GM13976 (cell line): ENCODE measurements at places on chromosomes 6 and 20.
A peak's percentile ranks its signal among the peaks of the same experiment; 100 is the strongest.

GRCh38 chr20:52103913-52104545 lies 87.5 kb downstream of the ZFP64 start:
- peak; percentile 47 for DNase-seq

GRCh38 chr6:161111261-161111660 lies 119.7 kb downstream of the MAP3K4 start:
- no peak for DNase-seq

DNA sequence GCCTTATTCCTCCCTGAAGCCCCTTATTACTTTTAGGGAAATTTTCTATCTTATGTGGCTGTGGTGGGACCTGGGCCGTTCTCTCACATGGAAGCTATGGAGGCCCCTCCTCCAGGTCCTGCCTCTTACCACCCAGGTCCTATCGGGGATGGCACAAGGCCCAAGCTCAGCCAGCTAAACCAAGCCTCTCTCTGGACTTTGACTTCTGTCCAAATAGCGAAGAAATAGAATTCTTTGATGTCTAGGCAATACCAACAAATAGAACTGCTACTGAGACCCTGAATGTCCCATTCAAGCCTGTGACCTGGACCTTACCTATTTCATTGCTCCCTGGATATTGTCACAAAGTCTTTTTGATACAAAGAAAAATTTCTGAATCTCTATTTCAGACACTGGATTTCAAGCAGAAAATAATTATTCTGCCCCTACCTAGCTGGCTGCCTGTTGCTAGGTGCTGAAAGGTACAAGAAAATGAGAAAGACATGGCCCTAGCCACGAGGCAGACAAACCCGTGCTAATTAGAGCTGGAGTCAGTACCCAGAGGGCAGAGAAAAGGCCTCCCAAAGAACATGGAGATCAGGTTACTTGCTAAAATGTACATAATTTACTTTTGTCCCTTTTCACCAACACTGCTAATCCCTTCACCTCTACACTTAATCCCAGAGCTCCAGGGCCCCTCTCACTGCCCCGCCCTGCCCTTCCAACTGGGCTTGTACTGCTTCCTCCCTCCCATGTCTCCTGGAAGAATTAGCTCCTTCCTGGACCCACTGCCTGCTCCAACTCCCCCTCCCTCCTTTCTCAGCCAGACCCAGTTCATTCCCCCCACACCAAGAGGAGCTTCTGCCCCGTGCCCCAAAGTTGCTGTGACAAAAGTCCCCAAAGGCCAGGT lies 15.5 kb upstream of the NNAT start:
- no peak for DNase-seq

DNA sequence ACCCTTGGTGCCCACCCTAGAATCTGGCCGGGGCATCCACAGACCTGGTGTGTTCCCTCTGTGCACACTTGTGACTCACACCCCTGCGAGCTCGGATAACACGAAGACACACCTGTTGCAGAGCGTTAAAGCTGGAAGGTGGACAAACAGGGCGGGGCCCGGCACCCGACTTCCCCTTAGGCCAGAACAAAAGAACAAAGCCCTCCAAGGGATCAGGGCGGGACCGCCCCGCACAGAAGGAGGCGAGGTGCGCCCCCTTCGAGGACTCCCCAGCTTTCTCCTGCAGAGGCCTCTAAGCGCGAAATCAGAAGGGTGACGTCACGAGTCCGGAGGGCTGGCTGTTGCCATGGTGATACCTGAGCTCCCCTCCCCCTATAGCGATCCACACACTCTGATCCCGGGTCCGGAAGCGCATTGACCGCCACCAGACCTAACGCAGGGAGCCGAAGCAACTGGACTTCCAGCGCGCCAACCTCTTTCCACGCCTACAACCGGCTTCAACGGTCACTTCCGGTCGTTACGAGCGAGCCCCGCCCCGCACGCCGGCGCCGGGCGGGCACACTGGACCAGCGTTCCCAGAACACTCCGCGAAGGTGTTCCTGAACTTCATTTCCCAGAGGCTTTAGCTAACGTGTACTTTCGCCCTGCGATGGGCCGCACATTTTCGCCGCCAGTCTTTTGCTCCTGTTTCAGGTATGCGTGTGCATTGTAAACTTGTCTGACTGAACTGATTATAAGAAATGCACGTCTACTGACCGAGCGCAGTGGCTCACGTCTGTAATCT lies at the start of gene ZNF184:
TSS of gene ZNF184 (minus strand) at position 489 of the 784 bp plus-strand sequence. CDS start 811 bp downstream, outside the sequence.
- peak; percentile 91 for DNase-seq

DNA sequence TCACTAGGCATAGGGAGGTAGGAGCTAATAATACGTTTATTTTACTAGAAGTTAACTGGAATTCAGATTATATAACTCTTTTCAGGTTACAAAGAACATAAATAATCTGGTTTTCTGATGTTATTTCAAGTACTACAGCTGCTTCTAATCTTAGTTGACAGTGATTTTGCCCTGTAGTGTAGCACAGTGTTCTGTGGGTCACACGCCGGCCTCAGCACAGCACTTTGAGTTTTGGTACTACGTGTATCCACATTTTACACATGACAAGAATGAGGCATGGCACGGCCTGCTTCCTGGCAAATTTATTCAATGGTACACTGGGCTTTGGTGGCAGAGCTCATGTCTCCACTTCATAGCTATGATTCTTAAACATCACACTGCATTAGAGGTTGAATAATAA lies 1.1 kb downstream of the HFE start:
- no peak for DNase-seq

DNA sequence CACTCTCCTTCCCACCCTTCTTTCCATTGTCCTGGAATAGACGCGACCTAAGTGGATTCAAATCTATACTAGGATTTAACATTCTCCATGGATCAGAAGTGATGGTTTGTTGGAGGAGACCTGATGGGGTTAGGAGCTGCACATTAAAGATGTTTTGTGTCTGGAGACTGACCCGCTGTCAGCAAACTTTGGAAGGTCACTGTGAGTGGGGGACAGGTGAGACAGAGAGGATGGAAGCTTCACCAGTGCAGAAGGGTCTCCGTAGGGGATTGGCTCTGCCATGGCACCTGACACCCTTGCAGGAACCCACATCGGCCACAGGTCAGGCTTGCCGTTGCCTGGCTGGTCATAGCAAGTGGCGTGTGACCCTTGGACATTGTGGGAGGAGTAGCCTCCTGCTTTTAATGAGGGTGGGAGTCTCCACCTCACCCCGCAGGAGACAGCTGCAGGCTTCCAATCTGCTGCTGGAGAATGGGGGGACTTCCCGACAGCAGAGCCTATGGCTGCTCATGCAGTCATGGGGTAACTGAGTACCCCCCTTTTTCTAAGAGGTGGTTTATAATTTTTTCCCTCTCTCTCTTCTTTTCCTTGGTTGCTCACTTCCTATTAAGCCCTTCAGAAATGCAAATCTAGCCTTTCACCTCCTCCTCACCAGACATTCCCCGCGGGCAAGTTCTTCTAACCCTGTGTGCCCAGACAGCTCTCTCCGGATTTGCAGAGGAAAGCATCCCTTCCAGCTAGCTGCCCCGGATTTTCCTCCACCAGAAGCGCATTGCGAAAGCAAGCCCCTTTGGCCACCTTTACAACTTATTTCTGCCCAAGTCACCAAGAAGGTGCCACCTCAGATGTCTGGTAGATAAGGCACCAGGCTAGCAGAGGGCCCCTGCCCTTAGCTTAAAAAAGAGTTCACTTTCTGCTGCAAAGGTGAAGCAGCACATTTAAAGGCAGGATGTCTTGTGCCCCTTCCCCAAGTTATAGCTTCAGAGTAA lies 53.5 kb downstream of the DACT2 start:
- no peak for DNase-seq

GRCh38 chr6:150732765-150733539 lies 132.6 kb upstream of the MTHFD1L start:
- DNase-seq: peak; percentile 30

- no peak for DNase-seq
Observed at GRCh38 chr6:111752476-111752875, 120.8 kb downstream of the FYN start.

- DNase-seq: no peak
Observed at GRCh38 chr6:2919886-2920285, 16.8 kb upstream of the SERPINB9 start.

GRCh38 chr20:22579711-22580697 lies 4.4 kb downstream of the FOXA2 start:
- DNase-seq: no peak

DNA sequence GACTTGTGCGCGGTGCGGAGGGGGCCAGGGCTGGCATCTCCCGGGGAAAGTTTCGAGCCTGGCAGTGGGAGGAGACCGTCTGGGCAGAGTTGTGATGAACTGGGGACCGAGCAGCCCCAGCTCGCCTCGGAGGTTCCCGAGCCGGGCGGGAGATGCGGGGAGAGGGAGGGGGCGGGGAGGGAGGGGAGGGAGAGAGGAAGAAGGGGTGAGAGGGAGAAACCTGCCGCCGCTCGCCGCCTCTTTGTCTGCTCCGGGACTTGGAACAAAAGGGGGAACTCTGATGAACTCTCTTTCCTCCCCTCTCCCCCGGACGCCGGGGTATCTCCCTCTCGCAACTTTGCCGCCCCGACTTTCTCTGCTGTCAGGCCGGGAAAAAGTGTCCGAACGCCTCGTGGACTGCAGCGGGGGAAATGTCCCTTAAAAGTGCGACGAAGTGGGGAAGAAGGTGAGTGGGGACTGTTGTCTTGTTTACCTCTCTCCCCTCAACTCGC lies 72.7 kb downstream of the SOX4 start:
- DNase-seq: peak; percentile 36

- DNase-seq: no peak
Observed at GRCh38 chr20:64073476-64074183, 5.7 kb downstream of the RGS19 start.

- no peak for DNase-seq
Observed at GRCh38 chr6:35439308-35439707, 12.8 kb upstream of the FANCE start.

DNA sequence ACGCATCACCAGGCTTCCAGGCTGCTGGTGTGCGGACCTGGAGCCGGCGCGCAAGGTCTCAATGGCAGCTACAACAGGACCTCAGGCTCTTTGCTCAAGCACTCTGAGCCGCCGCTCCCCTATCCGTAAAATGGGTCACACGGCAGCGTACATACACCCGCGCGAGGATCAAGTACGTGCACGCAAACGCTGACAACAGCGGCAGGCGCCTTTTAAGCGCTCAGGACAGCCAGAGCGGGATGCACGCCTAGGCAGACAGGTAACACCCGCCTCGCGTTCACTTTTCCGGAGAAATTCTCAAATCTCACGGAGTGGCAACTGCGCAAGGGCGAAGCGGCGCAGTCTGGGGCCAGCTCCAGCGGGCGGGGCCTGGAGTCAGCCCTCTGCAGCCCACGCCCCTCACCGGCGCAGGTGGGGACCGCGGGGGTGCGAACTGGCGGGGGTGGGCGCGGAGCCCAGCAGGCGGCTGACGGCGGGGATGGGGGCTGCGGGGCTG lies 535 bp downstream of the EXOC2 start:
- peak; percentile 81 for DNase-seq

DNA sequence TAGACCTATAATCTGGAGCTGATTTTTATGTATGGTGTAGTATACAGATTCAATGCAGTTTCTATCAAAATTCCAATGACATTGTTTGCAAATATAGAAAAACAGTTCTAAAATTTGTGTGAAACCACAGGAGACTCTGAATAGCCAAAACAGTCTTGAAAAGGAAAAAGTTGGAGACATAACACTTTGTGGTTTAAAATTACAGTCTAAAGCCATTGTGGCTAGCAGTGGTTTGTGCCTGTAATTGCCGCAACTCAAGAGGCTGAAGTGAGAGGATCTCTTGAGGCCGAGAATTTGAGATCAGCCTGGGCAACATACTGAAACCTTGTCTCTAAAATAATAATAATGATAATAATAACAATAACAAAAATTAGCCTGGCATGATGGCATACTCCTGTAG lies 213.7 kb downstream of the CDKAL1 start:
- DNase-seq: no peak

- DNase-seq: no peak
Observed at GRCh38 chr6:142635130-142635529, 309.8 kb downstream of the HIVEP2 start.

- peak; percentile 32 for DNase-seq
Observed at GRCh38 chr6:135161411-135162395, 19.4 kb upstream of the MYB start.

DNA sequence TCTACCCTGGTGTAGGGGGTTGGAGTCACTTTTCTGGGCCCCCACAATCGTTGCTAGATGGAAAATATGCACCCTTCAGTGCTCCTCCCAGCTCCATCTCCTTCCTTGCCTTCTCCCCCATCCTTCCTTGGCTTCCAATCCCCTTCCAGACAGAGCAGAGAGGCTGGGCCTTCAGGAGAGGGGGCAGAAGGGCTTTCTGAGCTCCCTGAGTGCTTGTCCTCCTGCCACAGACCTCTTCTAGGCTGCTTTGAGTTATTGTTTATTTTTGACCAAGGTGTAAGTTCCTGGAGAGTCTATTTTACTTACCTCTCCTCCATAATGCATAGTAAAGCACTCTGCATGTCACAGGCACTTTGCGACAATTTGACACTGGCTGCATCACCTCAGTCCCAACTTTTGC lies 96.4 kb upstream of the CNKSR3 start:
- DNase-seq: no peak

- no peak for DNase-seq
Observed at GRCh38 chr20:20406306-20406705, 38.4 kb downstream of the INSM1 start.

- peak; percentile 71 for DNase-seq
Observed at GRCh38 chr6:7108964-7109836, 1.4 kb downstream of the RREB1 start.

DNA sequence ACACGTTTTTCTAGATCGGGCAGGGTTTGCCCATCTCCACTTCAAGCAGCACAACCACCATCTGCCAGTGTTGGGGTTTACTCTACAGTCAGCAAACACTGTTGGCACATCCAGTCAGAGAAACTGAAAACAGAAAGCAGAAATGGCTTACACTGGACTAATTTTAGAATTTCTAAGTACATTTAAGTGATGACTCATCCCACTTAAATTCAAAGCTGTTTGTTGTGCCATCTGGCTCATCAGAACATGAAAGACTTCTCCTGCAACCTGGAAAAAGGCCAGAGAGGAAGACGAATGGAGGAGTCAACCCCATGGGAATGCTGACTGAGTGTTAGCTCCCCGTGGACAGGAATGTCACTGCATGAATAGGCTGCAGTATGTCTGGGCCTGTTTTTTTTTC lies 21.8 kb downstream of the FAM209B start:
- peak; percentile 57 for DNase-seq

- DNase-seq: no peak
Observed at GRCh38 chr6:133502441-133503335, 261.5 kb downstream of the EYA4 start.
